CD8-positive, alpha-beta memory T cell (primary cell): ENCODE measurements at places on chromosomes 12 and 14. TPM values are rescaled to one million over a fixed set of nuclear protein-coding genes. Genes with fewer than 3 reads are reported as not detected.
A peak's percentile ranks its signal among the peaks of the same experiment; 100 is the strongest.

The NFATC4 gene
- 0.81 TPM for total RNA-seq

DNA sequence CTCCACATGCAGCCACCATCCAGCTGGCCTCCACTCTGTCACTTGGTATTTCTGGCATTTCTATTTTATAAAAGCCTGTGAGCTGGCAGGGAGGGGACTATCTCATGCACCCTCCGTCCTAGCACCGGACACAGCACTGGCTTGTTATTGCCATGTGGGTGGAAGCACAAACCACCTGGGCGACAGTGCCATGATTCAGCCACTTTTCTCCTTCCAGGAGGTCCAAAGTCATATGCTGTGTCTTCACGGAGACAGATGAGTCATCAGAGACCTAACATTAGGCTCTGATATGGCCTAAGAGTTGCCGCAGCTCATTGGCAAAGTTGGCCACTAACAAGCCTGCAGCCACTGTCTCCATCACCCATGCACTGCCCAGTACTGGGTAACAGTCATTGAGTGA is 1123.0 kb downstream of the VRK1 start:
- H3K4me1 ChIP-seq: peaks cover 12% of the 10 kb centered on the region
- H3K27ac ChIP-seq: no peak overlapping the region
- no peak for DNase-seq
- H3K27me3 ChIP-seq: no peaks in the 10 kb centered on the region
- no peak overlapping the region for H3K4me3 ChIP-seq

The OVCH1 gene
- not detected for total RNA-seq

The IL31 gene
- 4.1 TPM for total RNA-seq

DNA sequence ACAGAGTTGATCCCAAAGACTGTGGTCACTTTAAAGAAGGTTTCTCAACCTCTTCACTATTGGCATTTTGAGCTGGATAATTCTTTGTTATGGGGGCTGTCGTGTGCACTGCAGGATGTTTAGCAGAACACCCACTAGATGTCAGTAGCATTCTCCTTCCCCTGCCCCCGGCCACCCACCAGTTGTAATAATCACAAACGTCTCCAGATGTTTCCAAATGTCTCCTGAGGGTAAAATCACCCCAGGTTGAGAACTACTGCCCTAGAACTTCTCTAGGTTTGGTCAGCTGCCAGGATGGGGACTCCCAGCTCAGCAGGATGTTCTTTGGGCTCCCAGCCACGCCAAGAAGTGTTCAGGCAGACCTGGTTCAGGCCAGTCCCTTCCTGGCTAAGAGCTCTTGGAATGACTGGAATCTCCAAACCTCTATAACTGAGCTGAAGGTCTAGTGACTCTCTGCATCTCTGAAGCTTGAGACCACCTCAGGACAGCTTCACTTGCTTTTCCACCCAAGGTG is 12.5 kb upstream of the AJUBA start:
- no peaks in the 10 kb centered on the region for H3K4me1 ChIP-seq
- no peak overlapping the region for H3K4me3 ChIP-seq
- no peaks in the 10 kb centered on the region for H3K27me3 ChIP-seq
- no peak for DNase-seq

DNA sequence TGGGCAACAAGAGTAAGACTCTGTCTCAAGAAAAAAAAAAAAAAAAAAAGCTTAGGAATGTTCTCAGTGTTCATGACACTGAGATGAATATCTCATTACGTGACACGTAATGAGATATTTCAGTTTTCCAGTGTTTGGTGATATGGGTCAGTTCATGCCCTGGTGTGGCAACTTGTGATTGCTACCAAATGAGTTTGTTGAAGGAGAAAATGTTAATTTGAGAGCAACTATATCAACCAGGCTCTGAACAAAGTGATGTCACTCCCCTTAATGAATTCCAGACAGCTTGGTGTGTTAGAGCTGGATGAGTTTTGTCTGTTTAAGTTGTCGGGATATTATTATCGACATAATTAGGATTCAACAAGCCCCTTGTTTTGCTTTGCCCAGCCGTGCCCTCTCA is 211.7 kb downstream of the DPF3 start:
- no peaks in the 10 kb centered on the region for H3K36me3 ChIP-seq
- no peak for DNase-seq
- no peak overlapping the region for H3K4me3 ChIP-seq
- H3K4me1 ChIP-seq: no peaks in the 10 kb centered on the region
- H3K27ac ChIP-seq: no peak overlapping the region
- no peaks in the 10 kb centered on the region for H3K27me3 ChIP-seq

GRCh38 chr14:39474416-39474911 is 42.2 kb upstream of the FBXO33 start:
- DNase-seq: no peak
- no peak overlapping the region for H3K27ac ChIP-seq
- no peak overlapping the region for H3K4me3 ChIP-seq
- no peaks in the 10 kb centered on the region for H3K4me1 ChIP-seq
- no peaks in the 10 kb centered on the region for H3K36me3 ChIP-seq

DNA sequence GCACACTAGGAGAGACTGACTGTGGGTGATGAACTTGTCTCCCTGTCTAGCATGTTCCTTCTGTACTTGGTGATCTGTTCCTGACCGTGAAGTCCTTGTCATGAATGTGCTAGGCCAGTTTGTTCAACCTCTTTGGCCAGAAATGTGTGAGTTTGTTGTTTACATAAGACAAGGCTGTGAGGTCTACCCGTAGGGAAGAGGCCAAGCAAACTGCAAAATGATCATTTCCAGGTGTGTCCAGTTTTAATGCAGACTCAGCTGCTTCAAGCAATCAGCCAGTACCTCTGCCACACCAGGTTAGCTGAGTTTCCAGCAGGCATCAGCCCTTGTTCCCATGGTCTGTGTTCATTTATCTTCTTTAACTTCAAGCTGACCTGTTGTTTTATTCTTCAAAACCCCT is 440.2 kb downstream of the FUT8 start:
- H3K27ac ChIP-seq: no peak overlapping the region
- H3K36me3 ChIP-seq: no peaks in the 10 kb centered on the region

- no peak for DNase-seq
- no peaks in the 10 kb centered on the region for H3K36me3 ChIP-seq
- H3K4me3 ChIP-seq: no peak overlapping the region
- H3K27ac ChIP-seq: no peak overlapping the region
- H3K4me1 ChIP-seq: no peaks in the 10 kb centered on the region
Observed at GRCh38 chr14:97796511-97796910, 999.3 kb downstream of the VRK1 start.

DNA sequence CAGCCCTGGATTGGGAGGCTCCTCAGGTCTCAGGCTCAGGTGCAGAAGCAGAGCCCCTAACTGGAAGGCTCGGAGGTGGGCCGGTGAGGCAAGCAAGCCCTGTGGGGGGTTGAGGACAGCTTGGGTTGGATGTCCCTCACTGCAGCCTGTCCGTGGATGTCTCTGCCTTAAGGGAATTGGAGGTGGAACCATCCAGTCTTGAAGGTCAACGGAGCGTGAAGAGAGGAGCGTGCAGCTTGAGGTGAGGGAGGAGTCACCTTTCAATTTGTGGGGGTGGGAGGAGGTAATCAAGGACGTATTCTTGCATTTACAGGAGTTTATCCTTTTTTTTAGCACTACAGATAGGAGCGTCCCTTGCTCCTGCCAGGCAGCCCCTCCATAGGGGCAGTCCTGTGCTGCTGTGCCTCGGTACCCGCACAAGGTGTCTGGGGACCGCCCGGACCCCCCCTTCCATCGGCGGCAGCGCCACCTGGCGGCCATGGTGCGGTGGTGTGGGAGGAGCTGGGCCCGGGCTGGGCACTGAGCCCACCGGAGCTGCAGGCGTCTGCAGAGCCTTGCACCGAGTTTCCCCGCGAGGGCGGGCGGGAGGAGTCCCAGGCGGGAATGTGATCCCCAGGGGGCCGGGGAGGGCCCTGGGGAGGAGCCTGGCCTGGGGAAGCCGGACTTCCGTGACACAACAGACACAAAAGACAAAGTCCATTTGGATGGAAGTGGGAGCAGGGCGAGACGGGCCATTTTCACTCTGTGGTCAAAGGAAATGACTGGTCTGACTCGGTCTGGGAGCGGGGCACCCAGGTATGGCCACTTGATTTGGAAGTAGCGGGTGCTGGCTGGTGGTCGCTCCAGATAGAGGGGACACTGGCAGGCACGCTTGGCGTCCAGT is 864 bp downstream of the DNAJC22 start:
- H3K36me3 ChIP-seq: no peaks in the 10 kb centered on the region
- H3K4me1 ChIP-seq: peaks cover 45% of the 10 kb centered on the region
- peaks cover 56% of the 10 kb centered on the region for H3K27me3 ChIP-seq

The SLC25A29 gene
- total RNA-seq: 10.5 TPM

The RNU4-1 gene
- total RNA-seq: 628 TPM

GRCh38 chr12:115013236-115013981 is 329.4 kb upstream of the TBX3 start:
- H3K36me3 ChIP-seq: no peaks in the 10 kb centered on the region
- no peak overlapping the region for H3K27ac ChIP-seq
- no peak for DNase-seq
- H3K4me3 ChIP-seq: no peak overlapping the region
- no peaks in the 10 kb centered on the region for H3K4me1 ChIP-seq

The KRT3 gene
- total RNA-seq: not detected

The L3HYPDH gene
- 10.1 TPM for total RNA-seq

GRCh38 chr14:54299410-54300363 is 97.1 kb upstream of the CDKN3 start:
- no peak for DNase-seq
- H3K4me1 ChIP-seq: no peaks in the 10 kb centered on the region
- no peaks in the 10 kb centered on the region for H3K27me3 ChIP-seq
- H3K27ac ChIP-seq: no peak overlapping the region

GRCh38 chr14:22836301-22837113 is at the start of gene MMP14:
Gene MMP14, plus strand, starts transcription at chr14:22836585. Its CDS starts 233 bp downstream, at chr14:22836818.
- peak within 1 kb of the TSS; percentile 53 for H3K4me3 ChIP-seq
- DNase-seq: no peak
- peaks cover 3% of the 10 kb centered on the region for H3K4me1 ChIP-seq
- peaks cover 5% of the 10 kb centered on the region for H3K27me3 ChIP-seq

The RASAL1 gene
- 0.51 TPM for total RNA-seq

DNA sequence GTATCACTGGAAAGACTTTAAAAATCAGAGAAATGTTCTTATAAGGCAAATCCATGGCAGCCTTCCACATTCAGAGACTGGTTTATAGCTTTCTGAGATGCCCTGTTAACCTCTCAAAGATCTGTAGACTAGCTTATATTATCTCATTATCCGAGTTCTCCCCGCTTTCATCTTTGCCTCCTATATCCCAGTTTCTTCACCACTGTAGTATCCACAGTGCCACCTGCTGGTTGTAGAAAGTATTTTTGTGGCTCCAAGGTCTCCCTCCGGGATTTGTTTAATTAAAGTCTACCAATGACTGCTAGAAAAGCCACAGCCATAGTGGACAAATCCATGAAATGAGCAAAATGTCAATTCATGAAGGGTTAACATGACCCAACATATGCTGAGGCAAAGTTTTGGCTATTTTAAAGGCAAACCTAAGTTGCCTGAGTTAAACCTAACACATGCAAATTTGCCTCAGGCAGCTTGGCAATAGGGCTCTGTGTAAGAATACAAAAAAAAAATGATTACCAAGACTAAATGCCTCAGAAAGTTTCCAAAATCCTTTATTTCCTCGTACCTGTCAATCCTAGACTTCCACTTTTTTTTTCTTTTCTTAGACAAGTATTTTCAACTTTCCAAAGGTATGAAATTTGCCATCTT is 218.8 kb upstream of the BMP4 start:
- no peak overlapping the region for H3K27ac ChIP-seq
- H3K36me3 ChIP-seq: no peaks in the 10 kb centered on the region
- no peaks in the 10 kb centered on the region for H3K4me1 ChIP-seq
- no peak overlapping the region for H3K4me3 ChIP-seq

DNA sequence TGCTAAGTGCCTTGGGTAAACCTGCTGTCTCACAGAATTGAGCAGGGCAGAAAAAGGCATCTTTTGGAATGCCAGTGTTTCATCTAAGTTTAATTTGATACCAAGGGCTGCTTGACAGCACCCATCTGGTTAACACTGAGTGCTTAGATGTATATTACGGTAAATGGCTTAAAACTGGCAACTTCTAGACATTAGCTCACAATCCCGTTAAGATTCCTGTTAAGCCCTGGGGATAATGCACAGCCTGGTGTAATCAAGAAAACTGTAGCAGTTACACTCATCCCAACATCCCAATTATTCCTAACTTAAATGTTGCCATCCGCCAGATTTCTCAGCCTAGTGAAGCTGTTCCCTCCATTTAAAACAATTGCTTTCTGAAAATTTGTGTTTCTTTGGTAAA is 29.9 kb downstream of the PPFIBP1 start:
- H3K4me1 ChIP-seq: no peaks in the 10 kb centered on the region
- no peaks in the 10 kb centered on the region for H3K27me3 ChIP-seq
- no peak for DNase-seq
- no peak overlapping the region for H3K27ac ChIP-seq

GRCh38 chr14:93078870-93079269 is 36.9 kb downstream of the ITPK1 start:
- H3K27ac ChIP-seq: no peak overlapping the region
- H3K4me3 ChIP-seq: no peak overlapping the region
- no peaks in the 10 kb centered on the region for H3K36me3 ChIP-seq

DNA sequence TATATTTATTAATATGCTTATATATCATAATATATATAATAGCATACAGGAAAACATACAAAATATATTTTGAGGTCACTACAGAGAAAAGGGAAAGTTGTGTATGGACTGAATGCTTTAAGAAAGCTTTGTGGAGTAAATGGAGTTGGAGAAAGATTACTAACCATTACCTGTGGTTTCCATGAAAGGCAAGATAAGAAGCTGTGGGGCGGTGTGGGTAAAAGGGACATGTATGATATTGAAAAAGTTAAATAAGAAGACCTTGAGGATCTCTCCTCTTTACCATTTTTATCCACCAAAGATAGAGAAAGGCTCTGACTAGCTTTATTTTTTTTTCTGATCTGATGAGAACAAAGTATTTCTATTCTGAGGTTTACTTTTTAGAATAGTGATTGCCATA is 404.4 kb downstream of the TRHDE start:
- H3K4me3 ChIP-seq: no peak overlapping the region
- DNase-seq: no peak
- no peak overlapping the region for H3K27ac ChIP-seq
- H3K4me1 ChIP-seq: no peaks in the 10 kb centered on the region
- no peaks in the 10 kb centered on the region for H3K27me3 ChIP-seq

The PRKCH gene
- 165 TPM for total RNA-seq

The ASPG gene
- not detected for total RNA-seq

The C12orf43 gene
- total RNA-seq: 40.3 TPM

- no peaks in the 10 kb centered on the region for H3K36me3 ChIP-seq
- no peak overlapping the region for H3K27ac ChIP-seq
- H3K4me3 ChIP-seq: no peak overlapping the region
Observed at GRCh38 chr12:24584032-24584675, 364.7 kb downstream of the BCAT1 start.

The SOX5 gene
- 0.13 TPM for total RNA-seq

DNA sequence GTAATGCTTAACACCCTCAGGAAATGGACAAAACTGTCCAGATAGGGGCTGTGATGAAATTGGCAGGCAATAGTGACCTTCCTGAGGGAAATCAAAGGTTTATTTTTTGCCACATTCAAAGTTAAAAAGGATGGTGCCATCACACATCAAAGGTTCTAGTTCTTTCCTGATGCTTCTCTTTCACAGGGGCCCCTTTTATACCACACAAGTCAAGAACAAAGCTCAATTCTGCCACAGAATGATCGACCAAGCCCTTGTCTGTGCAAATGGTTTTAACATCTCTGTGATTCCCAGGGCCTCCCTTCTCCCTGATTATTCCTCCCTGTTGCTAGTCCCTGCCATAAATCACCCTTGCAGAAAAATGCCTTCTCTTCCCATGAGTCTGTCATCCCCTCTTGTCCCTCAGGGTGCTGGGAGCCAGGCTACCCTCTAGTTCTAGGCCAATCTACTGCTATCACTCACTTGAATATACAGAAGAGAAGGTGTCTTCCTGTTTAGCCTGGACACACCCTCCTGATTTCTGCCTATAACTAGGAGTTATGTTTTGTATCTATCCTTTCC is 22.7 kb downstream of the SMCO2 start:
- DNase-seq: no peak
- H3K27ac ChIP-seq: no peak overlapping the region
- no peak overlapping the region for H3K4me3 ChIP-seq
- H3K36me3 ChIP-seq: no peaks in the 10 kb centered on the region
- no peaks in the 10 kb centered on the region for H3K4me1 ChIP-seq
- no peaks in the 10 kb centered on the region for H3K27me3 ChIP-seq
